ENCODE measurements at places on chromosomes 7 and 10.

- no peak for DNase-seq
Observed at GRCh38 chr7:122942059-122942458, 53.4 kb downstream of the TAS2R16 start.

- no peak for DNase-seq
Observed at GRCh38 chr10:69498711-69499471, 47.6 kb downstream of the TSPAN15 start.

DNA sequence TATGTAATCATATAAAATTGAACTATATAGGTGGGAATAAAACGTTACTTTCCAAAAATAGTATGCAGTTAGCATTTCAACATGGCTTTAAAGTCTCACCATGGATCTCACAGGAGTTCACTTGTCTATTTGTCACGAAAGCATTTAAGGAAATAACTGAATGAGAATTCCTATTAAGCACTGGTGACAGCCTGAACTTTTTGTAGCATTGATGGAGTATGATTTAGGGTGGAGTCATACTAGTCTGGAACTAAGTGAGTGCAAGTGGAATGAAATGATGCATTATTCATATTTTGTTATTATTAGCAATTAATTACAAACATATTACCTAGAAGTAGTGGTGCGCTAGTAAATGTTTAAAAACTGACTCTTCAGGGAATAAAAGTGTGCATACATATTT, 26.0 kb upstream of the HIBADH start:
- DNase-seq, result no peak

DNA sequence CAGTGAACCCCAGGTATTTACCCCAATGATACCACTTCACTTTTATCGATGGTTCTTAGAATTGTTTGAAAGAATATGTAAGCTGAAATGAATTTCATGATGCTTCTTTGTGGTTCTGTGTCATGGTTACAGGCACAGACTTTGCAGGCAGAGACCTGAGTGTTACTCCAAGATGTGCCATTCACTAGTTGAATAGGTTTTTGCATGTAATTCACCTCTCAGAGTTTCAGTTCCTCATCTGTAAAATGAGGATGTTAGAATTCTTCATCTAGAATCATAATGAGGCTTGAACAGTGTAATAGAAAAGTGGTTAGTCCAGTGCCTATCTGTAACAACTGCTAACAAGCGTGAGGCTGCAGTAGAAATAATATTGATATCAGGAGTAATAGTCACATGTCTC, 54.6 kb downstream of the VSTM2A start:
- no peak for DNase-seq

- DNase-seq, result no peak
Observed at GRCh38 chr10:35545079-35545657, 60.0 kb upstream of the GJD4 start.

GRCh38 chr7:32259931-32260596, 189.9 kb upstream of the PDE1C start:
- no peak for DNase-seq

Measured in AG09309 (cell line).